ENCODE measurements at places on chromosomes 5 and 9.

DNA sequence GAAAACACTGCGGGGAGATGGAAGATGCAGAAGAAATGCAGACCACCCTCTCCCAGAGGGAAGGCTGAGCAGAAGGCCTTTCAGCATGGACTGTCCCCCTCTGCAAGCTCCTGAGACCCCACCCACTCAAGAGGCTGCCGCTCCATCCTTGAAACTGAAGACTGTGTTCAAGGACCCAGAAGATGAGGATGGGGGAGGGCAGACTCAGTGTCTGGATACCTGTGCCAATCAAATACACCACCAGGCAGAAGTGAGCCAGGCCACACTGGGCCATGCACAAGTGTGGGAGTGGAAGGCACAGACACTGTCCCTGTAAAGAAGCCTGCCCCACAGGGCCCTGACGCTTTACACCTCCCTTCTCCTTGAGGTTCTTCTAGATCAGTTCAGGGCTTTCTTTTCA lies 40.0 kb upstream of the IPPK start:
- DNase-seq = no peak

DNA sequence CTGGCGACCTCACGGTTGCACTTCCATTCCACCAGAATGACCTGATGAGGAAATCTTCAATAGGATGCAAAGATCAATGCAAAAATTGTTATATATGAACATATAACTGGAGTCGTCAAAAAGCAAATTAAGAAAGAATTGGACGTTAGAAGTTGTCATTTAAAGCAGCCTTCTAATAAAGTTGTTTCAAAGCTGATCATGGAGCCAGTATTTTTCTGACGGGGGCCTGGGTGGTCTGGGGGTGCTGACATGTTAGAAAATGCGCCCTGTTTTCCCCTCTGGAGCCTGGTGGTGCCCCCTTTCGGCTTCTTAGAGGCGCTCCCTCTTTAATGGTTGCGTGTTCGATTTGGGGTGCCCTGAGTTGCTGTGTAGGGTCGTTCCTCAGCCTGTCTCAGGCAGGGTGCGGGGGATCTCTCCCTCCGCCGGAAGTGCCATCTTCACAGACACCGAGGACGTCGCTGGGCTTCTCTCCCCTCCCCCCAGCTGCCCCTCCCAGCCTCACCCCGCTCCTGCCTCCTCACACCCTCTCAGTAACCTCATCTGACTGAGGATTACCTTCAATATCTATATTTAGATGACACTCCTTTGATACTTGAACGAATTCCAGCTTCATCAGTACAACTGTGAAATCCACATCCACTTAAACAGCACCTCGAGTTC lies 18.3 kb downstream of the PTGES2 start:
- DNase-seq = no peak

GRCh38 chr5:133778636-133779035 lies 166.3 kb upstream of the FSTL4 start:
- no peak for DNase-seq

DNA sequence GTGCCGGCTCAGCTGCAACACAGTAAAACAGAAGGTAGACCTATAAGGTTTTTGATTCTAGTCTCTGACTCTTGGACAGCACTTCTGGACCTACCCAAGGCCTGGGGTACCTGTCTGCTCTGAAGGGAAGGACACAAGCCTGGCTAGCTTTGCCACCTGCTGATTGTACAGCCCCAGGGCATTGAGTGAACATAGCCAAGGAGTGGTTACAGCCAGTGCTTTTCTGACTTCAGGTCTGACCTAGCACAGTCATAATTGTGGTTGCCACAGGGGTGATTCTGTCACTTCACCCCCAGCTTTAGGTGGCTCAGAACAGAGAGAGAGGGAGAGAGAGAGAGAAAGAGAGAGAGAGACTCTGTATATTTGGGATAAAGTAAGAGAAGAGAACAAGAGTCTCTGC lies 118.4 kb downstream of the PLCXD3 start:
- DNase-seq = no peak

- no peak for DNase-seq
Observed at GRCh38 chr5:169301386-169301934, 521 bp upstream of the SLIT3 start.

- DNase-seq = peak; percentile 68
Observed at GRCh38 chr5:73625944-73626811, at the start of gene ARHGEF28. TSS of gene ARHGEF28 (plus strand) at chr5:73626196. CDS start at chr5:73684852, 58,656 bp downstream.

- DNase-seq = no peak
Observed at GRCh38 chr5:122517091-122517490, 205.1 kb downstream of the SNCAIP start.

- peak; percentile 87 for DNase-seq
Observed at GRCh38 chr9:126860077-126860756, at the start of gene ZBTB34. TSS of gene ZBTB34 (plus strand) at chr9:126860639. CDS start at chr9:126879400, 18,761 bp downstream.

- peak; percentile 99 for DNase-seq
Observed at GRCh38 chr5:43313035-43313853, at the start of gene HMGCS1. TSS of gene HMGCS1 (minus strand) at chr5:43313412. CDS start at chr5:43298965, 14,447 bp downstream.

GRCh38 chr5:78295035-78295961 lies 800 bp upstream of the AP3B1 start:
- no peak for DNase-seq

DNA sequence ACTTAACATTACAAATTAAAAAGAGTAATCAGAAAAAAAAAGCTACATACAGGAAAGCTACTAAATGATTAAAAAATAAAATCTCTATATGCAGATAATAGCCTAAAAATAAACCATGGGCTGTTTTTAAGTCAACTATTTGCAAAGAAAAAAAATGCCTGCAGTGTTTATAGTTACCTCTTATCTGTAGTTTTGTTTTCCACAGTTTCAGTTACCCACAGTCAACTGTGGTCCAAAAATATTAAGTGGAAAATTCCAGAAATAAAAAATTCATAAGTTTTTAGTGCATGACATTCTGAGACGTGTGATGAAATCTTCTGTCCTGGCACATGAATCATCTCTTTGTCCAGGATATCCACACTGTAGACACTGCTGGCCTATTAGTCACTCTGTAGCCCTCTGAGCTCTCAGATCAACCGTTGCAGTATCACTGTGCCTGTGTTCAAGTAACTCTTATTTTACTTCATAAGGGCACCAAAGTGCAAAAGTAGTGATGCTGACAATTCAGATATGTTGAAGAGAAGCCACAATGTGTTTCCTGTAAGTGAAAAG lies 59.2 kb downstream of the PRELID2 start:
- no peak for DNase-seq

DNA sequence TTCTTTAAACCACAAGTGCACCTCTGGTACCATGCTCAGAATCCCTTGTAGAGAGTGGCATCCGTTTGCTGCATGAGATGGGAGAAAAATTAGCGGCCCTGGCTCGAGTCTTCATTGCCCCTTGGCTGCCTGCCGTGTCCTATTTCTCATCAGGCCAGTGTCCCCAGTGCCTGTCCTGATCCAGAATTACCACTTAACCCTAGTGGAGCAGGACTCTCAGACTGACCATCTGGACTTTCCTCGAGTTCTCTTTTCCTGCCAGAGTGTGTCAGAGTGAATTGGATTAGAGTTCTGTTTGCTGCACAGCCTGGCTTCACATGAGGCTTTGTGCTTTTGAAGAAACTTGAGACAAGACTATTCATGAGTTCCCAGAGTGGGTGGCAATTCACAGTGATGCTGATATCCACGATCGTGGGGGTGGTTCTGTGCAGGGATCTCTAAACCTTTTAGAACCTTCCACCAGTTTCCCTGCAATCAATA lies 92.6 kb downstream of the C9orf152 start:
- DNase-seq = no peak

- DNase-seq = no peak
Observed at GRCh38 chr5:91332267-91333045, 50.7 kb downstream of the ARRDC3 start.

DNA sequence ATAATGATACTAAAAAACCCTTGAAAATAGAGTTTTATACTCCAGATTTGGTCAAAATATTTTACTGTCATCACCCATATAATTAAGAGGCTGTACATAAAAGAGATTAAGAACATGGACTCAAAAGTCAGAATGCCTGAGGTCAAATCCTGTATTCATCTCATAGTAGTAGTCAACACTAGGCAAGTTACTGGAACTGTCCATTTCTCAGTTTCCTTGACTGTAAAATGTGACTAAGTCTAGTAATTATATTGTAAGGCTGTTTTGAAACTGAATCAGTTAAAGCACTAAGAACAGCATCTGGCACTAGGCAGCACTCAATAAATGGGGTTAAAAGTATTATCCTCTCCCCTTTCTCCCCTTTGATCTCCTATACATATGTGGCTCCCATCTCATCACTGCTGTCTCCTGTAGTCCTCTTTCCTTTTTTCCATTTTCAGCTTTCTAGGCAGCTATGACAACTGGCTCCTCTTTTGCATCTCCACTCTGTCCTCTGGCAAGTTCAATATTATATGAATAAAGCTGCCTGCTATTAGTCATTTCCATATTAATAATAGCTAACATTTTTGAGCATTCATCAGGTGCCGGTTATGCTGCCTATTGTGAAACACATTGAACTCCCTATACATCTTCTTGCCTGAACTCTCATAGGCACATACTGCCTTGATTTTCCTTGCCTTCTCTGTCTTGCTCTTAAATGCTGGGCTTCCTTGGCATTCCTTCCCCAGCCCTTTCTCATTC lies 185.8 kb upstream of the NREP start:
- no peak for DNase-seq

- no peak for DNase-seq
Observed at GRCh38 chr9:136240941-136241340, 4.7 kb downstream of the QSOX2 start.

- no peak for DNase-seq
Observed at GRCh38 chr5:126007841-126008240, 415.4 kb upstream of the GRAMD2B start.

- DNase-seq = no peak
Observed at GRCh38 chr5:128014578-128014977, 69.0 kb upstream of the SLC12A2 start.

DNA sequence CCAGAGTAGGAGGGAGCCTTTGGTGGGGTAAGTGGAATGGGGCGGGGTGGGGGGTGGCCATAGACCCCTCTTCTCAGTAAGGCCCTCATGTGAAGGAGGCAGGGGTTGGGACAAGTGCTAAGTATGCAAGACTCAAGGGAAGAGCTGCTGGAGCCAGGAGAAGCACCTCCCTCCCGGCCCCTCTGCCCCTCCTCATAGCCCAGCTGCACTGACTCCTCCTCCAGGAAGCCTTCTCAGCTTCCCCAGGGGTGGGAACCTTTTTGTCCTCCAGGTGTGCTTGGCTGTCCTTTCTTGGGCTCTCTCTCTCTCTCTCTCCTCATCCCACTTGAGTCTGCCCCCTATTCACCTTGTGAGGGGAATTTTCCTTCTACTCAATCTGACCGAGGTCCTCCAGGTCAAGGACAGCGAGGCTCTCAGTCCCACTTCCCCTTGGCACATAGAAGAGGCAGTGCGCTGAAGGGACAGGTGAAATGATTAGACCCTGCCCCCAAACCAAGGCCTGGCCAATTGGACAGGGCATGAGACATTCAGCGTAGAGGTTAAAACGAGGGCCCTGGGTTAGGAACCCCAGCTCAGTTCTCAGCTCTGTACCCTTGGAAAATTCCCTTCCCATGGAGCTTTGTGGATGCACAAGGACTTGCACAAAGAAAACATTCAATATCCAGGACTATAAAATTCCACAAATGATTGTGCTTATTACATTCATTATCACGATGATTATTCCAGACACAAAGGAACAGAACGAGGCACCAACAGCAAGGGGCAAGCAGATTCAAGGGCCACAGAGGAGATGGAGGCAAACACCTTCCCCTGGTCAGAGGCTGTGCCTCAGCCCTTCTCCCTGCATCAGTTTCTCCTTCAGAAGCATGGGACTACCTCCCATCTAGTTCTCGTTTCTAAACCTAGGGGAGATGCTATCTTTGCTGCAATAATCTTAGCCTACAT lies 45.6 kb upstream of the IL17B start:
- DNase-seq = no peak

- no peak for DNase-seq
Observed at GRCh38 chr5:131379723-131380122, 115.9 kb downstream of the CDC42SE2 start.

DNA sequence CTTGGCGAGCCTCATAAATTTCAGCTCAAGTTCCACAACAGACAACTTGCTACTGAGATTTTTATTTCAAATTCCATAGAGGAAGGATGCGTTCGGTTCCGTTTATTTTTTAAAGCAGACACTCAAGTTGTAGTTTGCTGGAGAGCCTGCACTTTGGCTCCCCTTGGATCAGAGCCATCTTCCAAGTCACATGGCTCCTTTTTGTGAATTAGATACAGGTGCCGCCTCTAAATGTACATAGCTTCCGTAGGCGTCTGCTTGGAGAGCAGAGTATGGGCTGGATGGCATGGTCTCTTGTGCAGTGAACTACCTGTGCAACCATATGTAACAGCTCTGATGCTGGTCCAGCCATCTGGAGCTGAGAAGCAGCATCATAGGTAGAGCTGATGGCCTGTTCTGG lies 73.9 kb upstream of the WWC1 start:
- DNase-seq = no peak

GRCh38 chr5:173919443-173919842 lies 31.3 kb downstream of the CPEB4 start:
- DNase-seq = no peak

DNA sequence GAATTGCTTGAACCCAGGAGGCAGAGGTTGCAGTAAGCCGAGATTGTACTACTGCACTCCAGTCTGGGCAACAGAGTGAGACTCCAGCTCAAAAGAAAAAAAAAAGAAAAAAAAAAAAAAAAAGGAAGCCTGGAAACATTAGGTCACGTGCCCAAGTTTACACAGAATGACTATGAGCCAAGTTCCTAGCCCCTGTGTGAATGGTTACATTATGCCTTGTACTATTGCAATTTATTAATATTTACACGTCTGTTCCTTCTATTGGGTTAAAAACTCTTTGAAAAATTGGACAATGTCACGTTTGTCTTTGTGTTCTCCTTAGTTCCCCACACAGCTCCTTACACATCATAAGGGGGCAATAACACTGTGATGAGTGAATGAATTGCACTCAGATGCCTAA lies 33.5 kb upstream of the SLC28A3 start:
- no peak for DNase-seq

GRCh38 chr9:36765468-36766341 lies 193.0 kb downstream of the MELK start:
- DNase-seq = no peak

DNA sequence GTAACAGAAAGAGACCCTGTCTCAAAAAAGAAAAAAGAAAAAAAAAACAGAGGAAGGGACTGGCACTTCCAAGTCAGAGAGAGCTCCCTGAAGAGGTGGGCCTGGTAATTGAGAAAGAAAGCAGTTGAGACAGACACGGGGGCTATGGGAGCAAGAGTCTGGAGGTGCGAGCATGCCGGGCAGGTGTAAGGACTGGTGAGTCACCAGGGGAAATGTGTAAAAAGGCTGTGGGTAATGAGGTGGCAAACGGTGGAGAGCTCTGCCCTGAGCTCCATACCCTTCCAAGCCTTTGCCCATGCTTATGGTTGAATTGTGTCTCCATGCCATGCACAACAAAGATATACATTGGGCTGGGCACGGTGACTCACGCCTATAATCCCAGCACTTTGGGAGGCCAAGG lies 18.0 kb upstream of the JADE2 start:
- no peak for DNase-seq

GRCh38 chr5:80082731-80083100 lies 47.6 kb downstream of the THBS4 start:
- DNase-seq = peak; percentile 92

GRCh38 chr5:141913560-141914198 lies 10.0 kb upstream of the DELE1 start:
- DNase-seq = no peak

- DNase-seq = no peak
Observed at GRCh38 chr9:89886281-89886700, 281.5 kb downstream of the GADD45G start.

Data from left forelimb (tissue), 1 donor.